T-helper 9 cell (primary cell): ENCODE measurements at places on chromosomes 5 and 9.

DNA sequence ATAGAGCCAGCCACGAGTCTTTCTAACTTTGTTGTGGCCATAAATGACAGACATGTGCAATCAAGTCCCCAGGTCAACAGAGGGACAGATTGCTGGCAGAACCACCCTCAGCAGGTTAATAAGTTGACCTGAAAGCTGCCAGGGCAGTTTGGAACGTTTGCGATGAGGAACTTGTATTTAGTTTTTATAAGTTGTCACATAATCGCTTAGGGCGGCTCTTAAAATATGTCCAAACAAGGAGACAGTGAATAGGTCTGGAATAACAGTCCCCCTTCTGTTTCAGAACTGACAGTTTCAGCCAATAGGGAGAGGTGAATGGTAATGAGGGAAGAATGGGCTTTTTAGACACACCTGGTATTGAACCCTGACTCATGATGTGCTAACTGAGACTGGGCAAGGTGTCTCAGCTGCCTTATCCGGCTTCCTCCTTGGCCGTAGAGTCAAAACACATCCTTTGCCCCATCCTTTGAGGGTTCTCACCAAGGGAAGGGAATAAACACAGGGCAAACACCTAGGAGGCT lies 33.6 kb upstream of the GABRP start:
- no peak for DNase-seq

- DNase-seq, result no peak
Measured at GRCh38 chr9:108599571-108599970, 256.2 kb downstream of the ACTL7B start.

GRCh38 chr9:128946571-128947276 lies 679 bp downstream of the DOLK start:
- DNase-seq, result no peak

GRCh38 chr5:67052034-67052433 lies 144.6 kb downstream of the CD180 start:
- DNase-seq, result no peak

DNA sequence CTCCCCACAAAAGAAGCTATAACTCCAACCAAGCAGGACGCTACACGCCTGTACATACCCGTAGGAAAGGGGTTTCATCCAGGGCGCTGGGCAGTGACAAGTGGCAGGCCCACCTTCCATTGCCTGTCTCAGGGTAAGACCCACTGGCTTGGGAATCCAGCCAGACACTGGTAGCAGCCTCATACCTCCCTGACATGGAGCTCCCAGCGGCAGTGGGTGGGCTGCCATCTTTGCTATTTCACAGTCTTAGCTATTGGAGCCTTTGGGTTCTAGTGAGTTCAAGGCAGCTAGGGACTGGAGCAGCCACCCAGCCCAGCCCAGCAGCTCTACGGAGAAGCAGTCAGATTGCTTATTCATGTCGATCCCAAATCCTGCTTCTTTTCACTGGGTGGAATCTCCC lies 3.4 kb upstream of the IFNA10 start:
- DNase-seq, result no peak

GRCh38 chr5:169716287-169716686 lies 79.2 kb downstream of the DOCK2 start:
- DNase-seq, result no peak
